ENCODE measurements at places on chromosomes 5 and 9.
A peak's percentile ranks its signal among the peaks of the same experiment; 100 is the strongest.

GRCh38 chr9:994005-994404, 17.6 kb downstream of the DMRT3 start:
- no peak for DNase-seq

DNA sequence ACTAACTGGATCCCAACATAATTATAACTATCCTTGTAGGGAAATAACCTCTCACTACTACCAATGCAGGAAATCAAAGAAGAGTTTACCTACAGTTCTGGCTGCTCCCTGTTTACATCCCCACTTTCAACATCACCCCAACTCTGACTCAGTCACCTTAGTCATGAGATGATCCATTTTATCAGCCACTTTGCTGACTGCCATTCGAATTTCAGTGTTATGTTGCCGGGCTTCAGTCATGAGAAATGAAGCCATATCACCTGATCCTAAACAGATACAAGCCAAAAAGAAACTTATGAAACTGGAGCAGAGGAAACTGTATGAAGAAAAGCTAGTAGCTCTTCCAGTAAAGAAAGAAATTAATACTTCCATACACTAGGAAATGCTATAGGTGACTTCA, 33.7 kb downstream of the SLC31A2 start:
- DNase-seq: no peak

DNA sequence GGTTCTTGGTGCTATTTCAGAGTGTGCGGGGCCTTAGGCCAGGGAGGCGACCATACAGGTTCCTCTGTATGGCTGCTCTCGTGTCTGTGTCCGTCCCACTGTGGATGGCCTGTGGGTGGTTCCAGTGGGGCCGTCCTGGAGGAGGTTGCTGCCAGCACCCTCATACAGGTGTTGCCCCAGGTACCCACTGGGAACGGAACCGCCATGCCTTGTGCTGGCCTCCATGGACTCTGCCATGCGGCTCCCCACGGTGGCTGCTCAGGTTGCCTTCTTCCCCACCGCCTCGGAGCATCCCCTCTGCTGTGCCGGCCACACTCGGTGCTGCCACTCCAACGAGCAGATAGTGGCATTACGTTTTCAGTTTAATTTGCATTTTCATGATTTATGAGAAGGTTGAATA, 129.3 kb upstream of the CACNA1B start:
- no peak for DNase-seq

- DNase-seq: no peak
Measured at GRCh38 chr9:87554171-87554910, 56.7 kb downstream of the DAPK1 start.

- no peak for DNase-seq
Measured at GRCh38 chr5:14416621-14417275, 164.8 kb upstream of the OTULINL start.

- peak; percentile 37 for DNase-seq
Measured at GRCh38 chr5:14767735-14768507, 103.4 kb downstream of the OTULIN start.

- no peak for DNase-seq
Measured at GRCh38 chr9:98144631-98145030, 25.6 kb upstream of the TRIM14 start.

GRCh38 chr9:32360983-32361673, 23.3 kb upstream of the ACO1 start:
- no peak for DNase-seq

DNA sequence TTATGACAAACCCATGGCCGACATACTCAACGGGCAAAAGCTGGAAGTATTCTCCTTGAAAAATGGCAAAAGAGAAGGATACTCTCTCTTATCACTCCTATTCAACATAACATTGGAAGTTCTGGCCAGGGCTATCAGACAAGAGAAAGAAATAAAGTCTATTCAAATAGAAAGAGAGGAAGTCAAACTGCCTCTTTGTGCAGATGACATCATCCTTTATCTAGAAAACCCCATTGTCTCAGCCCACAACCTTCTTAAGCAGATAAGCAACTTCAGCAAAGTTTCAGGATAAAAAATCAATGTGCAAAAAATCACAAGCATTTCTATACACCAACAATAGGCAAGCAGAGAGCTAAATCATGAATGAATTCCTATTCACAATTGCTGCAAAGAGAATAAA, 1799.9 kb upstream of the ACO1 start:
- no peak for DNase-seq

GRCh38 chr5:3050863-3051262, 299.4 kb upstream of the IRX2 start:
- no peak for DNase-seq

GRCh38 chr5:78618303-78618702, 30.3 kb downstream of the LHFPL2 start:
- no peak for DNase-seq

DNA sequence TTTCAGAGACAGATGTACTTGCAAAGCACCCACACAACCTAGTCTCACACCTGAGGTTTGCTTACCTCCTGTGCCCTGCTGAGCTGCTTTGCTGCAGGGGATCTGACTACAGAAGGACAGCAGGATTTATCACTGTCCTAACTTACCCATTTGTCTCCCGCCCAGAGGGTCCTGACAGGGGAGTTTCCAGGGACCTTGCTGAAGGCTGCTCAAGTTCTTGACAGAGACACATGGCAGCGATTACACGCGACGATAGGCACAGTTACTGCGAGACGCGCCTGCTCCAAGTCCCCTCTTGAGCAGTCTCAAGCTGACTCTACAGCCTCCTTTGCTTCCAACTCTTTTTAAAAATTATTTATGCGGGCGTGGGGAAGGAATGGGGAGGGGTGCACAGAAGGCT, 24.6 kb upstream of the GALNT10 start:
- no peak for DNase-seq

DNA sequence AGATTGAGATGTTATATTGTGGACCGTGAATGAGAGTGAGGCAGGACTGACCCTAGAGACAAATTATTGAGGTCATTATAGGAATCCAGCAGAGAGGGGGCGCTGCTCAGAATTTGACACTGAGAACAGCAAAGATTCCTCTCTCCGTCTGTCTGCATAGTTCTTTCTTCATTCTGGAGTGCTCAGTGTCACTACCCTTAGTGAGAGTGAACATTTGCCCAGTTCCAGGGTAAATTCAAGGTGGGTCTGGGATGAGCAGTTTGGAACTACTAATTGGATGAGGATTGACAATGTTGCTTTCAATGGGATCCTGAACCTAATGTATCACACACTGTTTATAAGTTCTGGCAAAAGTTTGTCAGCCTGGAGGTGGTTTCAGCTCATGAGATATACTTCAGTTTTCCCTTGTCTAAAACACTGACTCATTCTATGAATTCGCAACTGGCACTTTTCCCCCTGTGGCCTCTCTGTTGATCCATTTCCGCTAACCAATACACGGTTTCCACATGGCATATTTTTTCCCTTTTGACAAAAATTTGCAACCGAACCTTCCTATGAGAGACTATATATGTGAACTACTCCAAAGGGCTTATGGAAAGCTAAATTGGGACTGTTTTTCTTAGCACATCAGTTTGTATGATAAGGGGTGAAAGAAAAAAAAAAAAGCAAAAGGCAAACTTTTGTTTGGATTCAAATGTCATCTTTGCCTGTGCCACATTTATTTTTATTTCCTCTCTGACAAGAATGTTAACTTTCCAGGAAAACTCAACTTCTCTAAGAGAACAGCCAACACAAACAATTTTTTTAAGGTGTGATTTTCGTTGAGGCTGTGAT, 1240.7 kb upstream of the WWC1 start:
- no peak for DNase-seq

DNA sequence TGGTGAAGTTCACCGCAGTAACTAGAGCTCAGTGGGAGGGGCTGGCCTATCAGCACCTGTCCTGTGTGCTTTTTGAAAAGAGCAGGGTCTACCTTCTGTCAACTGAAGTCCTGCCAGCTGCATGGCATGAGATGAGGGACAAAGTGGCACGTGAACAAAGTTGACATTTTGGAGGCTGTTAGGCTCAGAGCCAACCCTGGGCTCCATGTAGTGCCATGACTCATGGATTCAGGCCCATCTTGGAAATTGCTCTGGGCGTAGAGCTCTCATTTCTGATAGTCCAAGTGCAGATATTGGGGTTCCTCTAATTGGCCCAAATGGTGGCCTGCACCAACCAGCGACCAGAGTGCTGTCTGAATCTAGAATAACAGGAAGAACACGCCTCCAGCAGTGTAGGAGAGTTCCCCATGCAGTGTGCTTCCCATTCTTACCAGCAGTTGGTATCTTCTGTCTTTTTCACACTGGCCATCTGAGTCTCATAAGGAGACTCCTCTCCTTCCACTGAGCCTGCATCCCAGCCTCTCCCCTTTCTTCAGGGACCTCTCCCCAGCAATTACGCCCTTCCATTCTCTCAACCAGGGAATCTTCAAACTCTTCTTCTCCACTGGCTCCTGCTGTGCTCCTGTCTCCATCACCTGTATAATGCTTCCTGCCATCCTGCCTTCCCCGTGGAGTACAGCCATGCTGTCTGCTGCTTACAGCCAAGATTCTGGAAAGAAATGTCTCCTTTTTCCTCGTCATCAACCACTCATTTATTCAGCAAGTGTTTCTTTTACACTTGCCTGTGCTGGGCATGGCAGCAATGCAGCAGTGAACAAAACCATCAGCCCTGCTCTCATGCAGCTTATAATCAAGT, 30.4 kb downstream of the IRF1 start:
- DNase-seq: no peak

GRCh38 chr9:116405321-116405720, 251.7 kb downstream of the PAPPA start:
- DNase-seq: no peak

DNA sequence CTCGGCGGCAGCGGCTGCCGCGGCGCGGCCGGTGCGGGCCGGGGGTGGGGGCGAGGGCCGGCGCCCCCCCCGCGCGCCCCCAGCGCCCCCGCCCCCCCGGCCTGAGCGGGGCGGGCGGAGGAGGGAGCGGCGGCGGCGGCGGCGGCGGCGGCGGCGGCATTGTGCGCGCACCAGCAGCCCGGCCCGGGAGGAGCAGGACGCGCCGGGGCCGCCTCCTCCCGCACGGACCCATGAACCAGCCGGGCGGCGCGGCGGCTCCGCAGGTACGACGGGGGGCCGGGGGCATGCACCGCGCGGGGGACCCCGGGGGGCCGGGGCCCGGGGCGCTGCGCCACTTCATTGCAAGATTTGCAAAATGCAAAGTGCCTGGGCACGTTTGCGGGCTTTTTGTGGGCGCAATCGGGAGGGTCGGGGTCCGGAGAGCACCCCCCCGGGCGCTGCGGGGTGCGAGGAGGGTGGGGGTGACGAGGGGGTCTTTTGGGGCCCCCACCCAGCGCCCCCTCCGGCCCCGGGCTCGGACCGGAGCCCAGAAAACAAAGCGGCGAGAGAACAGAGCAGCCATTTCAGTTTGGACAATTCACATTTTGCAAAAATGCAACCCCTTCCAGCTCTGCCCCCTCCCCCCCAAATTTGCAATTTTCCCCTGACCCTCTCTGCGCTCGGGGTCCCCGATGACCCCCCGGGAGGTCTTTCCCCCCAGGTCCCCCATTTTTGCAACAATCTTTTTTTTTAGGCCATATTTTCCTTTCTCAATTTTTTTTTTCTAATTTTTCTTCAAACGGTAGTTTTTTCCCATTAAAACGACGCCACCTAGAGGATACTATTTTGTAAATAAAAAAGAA, at the start of gene ZNF618:
Gene ZNF618 (plus strand): TSS at position 159 of the 842 bp plus-strand sequence. CDS start 72 bp downstream, at position 231.
- DNase-seq: no peak

- no peak for DNase-seq
Measured at GRCh38 chr5:92884469-92884868, 696.5 kb downstream of the NR2F1-AS1 start.

- DNase-seq: no peak
Measured at GRCh38 chr5:66859526-66859925, 263.3 kb downstream of the MAST4 start.

- no peak for DNase-seq
Measured at GRCh38 chr9:84705128-84705527, 35.6 kb downstream of the NTRK2 start.
